ENCODE measurements at places on chromosomes 6 and 20. TPM values are rescaled to one million over a fixed set of nuclear protein-coding genes. Genes with fewer than 3 reads are reported as not detected.
A peak's percentile ranks its signal among the peaks of the same experiment; 100 is the strongest.

DNA sequence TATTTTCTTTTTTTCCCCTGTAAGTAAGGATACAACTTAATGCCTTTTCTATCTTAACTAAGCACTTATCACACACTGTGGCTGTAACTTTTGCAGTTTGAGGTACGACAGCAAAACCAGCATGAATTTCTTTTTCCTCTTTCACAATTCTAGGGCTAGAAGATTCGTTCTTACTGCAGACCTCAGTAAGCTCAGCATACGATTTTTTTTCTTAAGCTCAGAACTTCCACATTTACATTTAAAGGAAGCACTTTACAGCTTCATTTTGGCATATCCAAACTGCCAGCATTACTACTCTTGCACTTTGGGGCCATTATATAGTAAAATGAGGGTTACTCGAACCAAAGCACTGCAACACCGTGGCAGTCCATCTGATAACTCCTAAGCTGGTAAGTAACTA lies 889 bp upstream of the CHMP4B start:
- DNase-seq = no peak

- DNase-seq = no peak
Measured at GRCh38 chr20:49594931-49595315, 27.0 kb upstream of the PTGIS start.

- no peak for DNase-seq
Measured at GRCh38 chr6:53284901-53285300, 63.8 kb downstream of the ELOVL5 start.

DNA sequence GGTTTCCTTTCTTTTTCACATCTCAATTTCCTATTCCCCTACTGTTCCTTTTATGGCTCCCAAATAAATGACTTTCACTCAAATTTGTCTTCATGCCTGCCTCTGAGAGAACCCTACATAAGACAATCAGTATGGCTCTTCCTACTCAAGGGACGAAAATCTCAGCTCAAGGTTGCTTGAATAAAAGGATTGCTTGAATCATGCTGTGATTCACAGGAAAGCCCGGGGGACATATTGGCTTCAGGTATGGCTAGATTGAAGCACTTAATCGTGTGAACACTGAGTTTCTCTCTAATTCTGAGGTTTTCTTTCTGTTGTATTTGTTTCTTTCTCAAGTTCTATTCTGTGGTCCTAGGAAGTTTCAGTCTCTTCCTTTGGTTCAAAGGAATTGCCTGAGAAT lies 140.3 kb upstream of the SULF2 start:
- DNase-seq = no peak

DNA sequence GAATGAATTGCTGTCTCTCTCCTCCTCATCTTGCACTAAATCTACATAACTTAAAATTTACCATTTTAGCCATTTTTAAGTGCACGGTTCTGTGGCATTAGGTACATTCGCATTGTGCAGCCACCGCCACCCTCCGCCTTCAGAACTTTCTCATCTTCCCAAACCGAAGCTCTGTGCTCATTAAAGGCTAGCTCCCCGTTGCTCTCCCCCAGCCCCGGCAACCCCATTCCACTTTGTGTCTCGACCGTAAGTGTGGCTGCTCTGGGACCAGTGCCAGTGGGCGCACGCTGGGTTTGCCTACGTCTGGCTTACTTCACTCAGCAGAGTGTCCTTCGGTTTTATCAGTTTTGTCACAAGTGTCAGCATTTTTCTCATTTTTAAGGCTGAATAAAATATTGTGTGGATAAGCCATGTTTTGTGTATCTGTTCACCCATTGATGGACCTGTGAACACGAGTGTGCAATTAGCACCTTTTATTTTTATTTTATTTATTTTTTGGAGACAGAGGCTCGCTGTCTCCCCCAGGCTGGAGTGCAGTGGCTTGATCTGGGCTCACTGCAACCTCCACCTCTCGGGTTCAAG lies 16.8 kb downstream of the SLC17A9 start:
- no peak for DNase-seq

DNA sequence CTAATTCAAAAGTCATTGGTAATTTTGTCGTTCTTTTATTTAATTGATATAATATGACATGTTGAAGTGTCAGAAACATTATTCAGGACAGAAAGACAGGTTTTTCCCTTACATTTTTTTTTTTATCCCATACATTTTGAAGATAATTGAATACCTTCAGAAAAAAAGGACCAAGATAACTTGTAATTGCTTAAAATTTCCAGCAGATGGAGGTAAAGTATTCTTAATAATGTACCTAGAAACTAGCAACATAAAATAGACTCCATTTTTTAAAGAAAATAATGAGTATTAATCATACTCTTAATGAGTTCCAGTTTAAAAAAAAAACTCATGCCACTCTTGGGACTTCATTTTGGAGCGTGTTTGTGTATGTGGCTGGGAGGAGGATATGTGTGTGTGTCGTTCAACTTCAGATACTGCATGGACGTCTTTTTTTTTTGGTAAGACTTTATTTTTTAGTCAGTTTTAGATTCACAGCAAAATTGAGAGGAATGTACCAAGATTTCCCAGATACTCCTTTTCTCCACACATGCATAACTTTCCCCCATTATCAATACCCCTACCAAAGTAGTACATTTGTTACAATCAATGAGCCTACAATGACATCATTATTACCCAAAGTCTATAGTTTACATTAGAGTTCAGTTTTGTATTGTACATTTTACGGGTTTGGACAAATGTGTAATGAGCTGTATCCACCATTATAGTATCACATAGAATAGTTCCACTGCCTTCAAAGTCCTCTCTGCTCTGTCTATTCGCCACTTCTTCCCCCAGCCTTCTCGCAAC lies 79.4 kb downstream of the ROS1 start:
- DNase-seq = no peak

GRCh38 chr20:63248835-63249591 lies 5.2 kb downstream of the NKAIN4 start:
- no peak for DNase-seq

GRCh38 chr20:47768016-47768824 lies 17.1 kb downstream of the SULF2 start:
- DNase-seq = no peak

DNA sequence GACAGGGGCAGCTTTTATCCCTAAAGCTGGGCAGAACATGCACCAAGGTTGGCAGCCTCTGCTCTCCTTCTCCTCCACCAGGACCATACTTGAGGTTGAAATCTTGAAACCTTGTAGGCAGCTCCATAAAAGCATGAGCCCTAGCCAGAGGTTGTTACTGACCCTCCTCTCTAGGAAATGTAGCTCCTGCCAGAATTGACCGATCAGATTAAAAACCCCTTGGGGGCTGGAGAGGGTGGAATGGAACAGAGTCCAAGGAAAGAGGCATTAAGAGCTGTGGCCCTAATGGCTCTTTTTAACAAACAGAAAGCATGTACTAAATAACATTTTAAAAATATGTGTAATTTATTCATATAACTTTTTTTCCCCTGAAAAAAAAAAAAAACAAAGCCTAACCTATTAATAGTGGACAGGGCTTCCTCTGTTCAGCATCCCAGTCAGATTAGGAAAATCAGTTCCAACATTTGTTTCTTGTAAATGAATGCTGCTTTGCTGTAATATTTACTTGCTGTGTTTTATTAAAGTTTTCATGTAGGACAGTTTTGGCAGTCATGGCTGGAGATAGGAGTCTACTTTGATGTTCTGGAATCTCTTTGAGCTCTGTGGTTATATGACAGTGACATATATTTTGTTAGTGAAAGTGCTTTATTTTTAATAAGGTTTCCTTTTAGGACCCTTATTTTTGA lies 41.3 kb downstream of the MTHFD1L start:
- no peak for DNase-seq

- DNase-seq = peak; percentile 90
Measured at GRCh38 chr6:24743265-24743943, 24.4 kb upstream of the C6orf62 start.

- DNase-seq = no peak
Measured at GRCh38 chr20:58310291-58310782, 822 bp downstream of the RAB22A start.

- DNase-seq = no peak
Measured at GRCh38 chr6:125224231-125224861, 70.8 kb downstream of the TPD52L1 start.

DNA sequence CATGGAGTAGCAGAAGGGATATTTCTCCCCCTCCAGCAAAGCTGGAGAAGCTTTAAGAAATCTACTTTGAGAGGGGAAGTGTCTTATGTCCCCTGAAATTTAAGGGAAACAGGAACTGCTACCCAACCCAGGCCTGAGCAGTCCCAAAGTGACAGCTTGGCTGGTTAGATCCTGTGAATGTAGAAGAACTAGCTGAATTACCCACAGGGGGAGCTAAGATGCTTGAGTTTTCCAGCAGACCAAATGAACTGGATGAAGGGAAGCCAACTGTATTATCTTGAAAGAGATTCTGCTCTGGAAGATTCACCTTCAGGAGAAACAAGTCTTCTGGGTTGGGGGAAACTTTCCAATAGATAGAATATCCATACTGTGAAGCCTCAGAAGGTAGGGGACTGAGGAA lies 303.3 kb upstream of the MMS22L start:
- DNase-seq = peak; percentile 7

- DNase-seq = no peak
Measured at GRCh38 chr6:40825102-40825501, 213.9 kb downstream of the UNC5CL start.

- no peak for DNase-seq
Measured at GRCh38 chr6:170081556-170081955, 209.3 kb downstream of the DLL1 start.

DNA sequence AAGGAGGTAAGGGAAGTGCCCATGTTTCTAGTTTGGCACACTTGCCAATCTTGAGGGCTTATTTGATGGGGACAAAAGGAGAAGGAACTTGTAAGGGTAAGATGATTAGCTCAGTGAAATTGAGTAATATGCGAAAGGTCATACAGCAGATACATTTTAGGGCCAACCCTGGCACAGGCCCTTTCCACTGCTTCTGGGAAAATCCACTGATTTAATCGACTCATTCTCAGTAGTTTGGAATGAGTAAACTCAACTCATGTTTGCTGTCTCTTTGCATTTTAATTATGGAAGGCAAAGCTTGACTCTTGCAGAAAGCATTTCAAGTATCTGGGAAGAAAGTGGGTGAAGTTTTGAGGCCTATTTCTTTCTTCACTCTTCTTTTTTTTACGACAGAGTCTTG lies 20.0 kb downstream of the PHF20 start:
- peak; percentile 65 for DNase-seq

DNA sequence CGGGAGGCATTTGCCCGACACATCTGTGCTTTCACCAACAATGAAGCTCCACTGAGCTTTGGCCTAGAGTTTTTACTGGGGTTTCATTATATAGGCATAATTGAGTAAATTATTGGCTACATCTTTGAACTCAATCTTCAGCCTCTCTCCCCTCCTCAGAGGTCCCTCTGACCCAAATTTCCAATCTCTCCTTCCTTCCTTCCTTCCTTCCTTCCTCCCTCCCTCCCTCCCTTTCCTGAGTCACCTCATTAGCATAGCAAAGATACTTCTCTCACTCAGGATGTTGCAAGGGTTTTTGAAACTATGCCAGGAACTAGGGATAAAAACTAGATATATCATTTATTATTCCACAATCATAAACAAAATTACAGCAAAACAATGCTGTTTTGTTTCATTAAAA lies 238.2 kb upstream of the PRND start:
- no peak for DNase-seq

DNA sequence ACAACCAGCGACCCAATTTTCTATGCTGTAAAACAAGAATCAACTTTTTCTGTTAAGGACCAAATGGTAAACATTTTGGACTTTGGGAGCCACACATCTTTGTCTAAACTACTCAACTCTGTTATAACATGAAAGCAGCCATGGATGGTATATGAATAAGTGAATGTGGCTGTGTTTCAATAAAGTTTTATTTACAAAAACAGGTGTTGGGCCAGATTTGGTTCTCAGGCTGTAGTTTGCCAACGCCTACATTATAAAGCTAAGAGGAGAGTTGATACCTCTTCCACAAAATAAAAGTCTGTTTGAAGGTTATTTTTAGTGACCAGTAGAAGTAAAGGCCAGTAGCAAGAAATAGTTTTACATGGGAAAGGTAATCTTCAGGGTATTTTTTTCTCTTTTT lies 60.4 kb upstream of the SDHAF4 start:
- no peak for DNase-seq

GRCh38 chr6:63448229-63448628 lies 124.1 kb upstream of the LOC128125822 start:
- DNase-seq = no peak

DNA sequence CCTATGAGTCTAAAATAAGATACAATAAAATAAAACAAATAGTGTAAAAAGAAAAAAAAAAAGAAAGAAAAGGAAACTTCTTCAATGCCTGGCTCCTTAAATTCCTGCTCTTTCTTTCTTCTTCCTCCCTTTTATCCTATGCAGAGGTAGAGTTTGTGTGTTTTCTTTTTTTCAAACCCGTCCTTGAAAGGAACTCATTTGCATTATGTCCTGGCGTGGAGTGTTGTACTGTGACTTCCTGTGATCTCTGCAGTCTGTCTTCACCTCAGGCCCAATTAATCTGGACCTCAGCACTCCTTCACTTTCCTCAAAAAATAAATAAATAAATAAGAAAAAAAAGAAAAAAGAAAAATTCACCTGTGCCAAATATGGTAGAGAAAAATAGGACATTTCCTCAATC lies 541.9 kb upstream of the SPTLC3 start:
- DNase-seq = no peak

- no peak for DNase-seq
Measured at GRCh38 chr6:136783495-136784270, 8.6 kb downstream of the MAP3K5 start.

- DNase-seq = no peak
Measured at GRCh38 chr6:33243476-33243875, 28.2 kb downstream of the VPS52 start.

DNA sequence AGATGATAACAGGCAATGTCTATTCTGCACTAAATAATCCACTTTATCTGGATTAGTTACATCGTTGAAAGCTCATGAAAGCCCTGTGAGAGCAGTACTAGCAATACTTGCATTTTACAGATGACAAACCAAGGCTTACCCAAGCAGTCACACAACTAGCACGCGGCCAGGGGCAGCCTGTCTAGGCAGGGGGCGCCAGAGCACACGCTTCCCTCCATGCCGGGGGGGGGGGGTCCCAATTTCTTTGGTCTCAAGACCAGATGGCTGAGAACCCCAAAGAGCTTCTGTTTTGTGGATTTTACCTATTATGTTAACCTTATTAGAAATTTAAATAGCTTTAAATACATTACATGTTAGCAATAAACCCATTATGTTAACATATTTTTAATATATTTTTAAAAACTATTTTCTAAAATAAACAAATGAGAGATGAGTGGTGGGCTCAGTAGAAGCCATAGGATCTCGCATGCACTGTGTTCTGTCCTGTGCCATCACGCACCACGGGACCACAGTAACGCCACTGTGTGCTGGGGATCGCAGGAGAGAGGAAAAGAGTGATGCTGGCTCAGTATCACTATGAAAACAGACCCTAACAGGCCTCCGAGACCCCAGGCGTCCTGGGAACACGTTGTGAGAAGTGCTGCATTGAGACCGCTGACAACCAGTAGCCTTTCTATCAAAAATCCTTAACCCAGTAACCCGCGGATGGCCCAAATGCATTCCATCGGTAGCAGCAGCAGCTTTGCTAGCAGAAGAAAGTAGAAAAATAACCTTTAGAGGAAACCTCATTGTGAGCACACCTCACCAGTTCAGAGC lies 5.3 kb upstream of the PRR18 start:
- DNase-seq = no peak

Gene PRND
- not detected for polyA plus RNA-seq

Gene ECT2L
- not detected for polyA plus RNA-seq

Gene KIF6
- polyA plus RNA-seq = 0.02 TPM

Gene PRICKLE4
- polyA plus RNA-seq = not detected

Gene LIN28B
- polyA plus RNA-seq = not detected

Gene ARMH2
- not detected for polyA plus RNA-seq

Gene PCIF1
- 14.6 TPM for polyA plus RNA-seq

Gene AURKA
- 31.0 TPM for polyA plus RNA-seq

Gene GRM1
- polyA plus RNA-seq = 0.01 TPM

Gene SPDEF
- polyA plus RNA-seq = not detected

Gene HCK
- not detected for polyA plus RNA-seq

Gene TMEM30A
- 65.6 TPM for polyA plus RNA-seq

Gene CYP24A1
- 2.1 TPM for polyA plus RNA-seq

Measured in AG04450 (cell line).